ENCODE measurements at places on chromosomes 12 and 14.

- DNase-seq, result no peak
Observed at GRCh38 chr12:16348435-16349130, 1.1 kb downstream of the MGST1 start.

GRCh38 chr12:10722502-10722904 lies 620 bp downstream of the YBX3 start:
- peak; percentile 50 for DNase-seq

DNA sequence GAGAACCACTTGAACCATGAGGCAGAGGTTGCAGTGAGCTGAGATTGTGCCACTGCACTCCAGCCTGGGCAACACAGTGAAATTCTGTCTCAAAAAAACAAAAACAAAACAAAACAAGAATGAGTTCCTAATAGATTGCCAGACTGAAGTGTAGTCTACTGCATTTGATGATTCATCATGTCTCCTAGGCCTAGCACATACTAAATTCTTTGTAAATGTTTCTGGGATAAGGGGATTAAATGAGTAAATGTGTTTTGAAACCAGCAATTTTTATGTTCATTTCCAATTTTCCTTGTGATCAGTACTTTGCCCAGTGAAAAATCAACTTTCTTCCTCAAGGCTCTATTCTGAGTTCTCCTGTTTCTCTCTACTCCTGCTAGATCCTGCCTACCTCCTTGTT lies 2.9 kb upstream of the DYRK2 start:
- DNase-seq, result no peak

DNA sequence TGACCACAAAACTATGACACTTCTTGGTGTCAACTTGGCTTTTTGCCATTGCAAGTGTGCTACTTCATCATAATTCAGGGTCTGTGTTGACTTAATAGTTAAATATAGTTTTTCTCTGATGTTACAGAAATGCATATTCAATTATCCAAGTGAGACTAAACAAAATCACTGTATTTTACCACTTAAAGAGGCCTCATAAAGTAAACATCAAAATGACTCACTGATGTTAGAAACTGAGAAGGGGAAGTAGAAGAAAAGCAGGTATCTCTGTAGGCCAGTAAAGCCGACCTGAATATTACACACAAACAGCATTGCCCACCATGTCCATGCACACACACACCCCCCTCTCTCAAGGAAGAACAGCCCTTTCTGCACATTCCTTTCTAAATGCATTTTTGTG lies 55.4 kb downstream of the RPAP3 start:
- DNase-seq, result no peak

DNA sequence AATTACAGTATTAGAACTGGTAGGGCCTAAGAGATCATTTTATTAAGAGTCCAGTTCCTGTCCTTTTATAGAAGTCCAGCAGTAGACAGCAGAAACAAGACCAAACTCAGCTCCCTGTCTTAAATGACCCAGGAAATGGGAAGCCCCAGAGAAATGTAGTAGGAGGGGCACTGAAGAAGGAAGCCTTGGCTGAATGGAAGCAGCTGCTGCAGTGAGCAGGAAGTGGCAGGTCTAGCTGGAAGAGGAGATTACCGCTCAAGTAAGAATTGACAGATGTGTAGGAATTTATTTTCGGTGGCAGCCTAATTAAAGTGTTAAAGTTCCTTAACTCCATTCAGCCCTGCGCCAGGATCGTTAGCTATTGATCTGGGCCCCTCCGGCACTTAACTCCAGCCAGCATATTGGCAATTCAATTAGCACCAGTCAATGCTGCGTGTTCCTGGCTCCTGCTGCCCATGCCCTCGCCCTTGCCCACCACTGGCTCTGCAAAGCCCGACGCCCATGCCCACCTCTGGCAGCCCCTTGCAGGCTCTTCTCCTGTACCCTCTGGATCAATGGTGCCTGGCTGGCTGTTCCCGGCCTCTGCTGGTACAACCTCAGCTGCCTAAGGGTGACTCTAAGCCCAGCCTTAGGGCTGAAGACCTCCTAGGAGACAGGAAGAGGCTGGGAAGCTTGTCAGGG lies 21.1 kb downstream of the ZFHX2 start:
- DNase-seq, result no peak

- DNase-seq, result no peak
Observed at GRCh38 chr12:57190037-57190436, 26.6 kb upstream of the NXPH4 start.

DNA sequence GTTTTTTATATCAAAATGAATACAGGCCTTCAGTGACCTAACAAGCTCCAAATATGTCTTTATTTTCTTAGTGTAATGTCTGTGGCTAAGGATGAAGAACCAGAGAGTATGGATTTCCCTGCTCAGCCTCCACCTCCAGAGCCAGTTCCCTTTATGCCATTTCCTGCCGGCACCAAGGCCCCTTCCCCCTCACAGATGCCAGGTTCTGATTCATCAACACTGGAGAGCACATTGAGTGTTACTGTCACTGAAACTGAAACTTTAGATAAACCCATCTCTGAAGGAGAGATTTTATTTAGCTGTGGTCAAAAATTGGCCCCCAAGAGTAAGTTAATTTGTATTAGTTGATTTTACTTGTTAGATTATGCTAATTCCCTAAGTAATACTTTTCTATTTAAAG lies 61.0 kb downstream of the KIAA0586 start:
- DNase-seq, result no peak

DNA sequence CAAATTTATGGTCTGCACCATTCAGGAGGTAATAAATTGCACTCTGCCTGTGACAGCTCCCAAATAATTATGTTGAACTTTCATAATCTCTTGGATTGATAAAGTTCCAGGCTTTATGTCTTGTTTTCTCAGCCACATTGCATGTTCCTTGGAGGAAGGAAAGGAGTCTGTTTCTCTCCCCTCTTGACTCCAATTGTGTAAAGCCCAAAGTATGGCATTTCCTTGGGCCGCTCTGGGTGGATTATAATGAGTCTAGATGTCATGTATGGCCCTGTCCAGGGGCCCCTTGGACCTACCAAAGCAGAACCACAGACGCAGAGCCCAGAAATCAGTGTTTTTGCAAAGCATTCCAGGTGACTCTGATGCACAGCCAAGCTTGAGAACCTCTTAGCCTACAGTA lies 160.8 kb downstream of the KSR2 start:
- DNase-seq, result no peak

DNA sequence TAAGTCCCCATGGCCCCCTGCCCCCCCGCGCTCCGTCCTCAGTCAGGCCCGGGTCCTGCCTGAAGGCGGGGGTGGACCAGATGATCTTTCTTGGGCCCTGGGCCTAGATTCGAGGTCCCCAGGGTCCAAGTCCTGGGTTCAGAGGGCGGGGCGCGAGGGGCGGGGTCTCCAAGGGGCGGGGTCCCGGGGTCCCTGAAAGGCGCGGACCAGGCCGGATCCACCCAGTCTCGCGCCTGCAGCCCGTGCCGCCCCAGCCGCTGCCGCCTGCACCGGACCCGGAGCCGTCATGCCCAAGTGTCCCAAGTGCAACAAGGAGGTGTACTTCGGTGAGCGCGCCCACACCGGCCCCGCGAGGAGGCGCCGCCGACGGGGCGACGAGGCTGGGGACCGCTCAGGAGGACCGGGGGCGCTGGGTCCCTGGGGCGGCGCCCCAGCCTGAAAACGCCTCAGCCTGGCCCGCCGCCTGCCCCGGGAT lies 325 bp downstream of the CRIP1 start:
- DNase-seq, result no peak

DNA sequence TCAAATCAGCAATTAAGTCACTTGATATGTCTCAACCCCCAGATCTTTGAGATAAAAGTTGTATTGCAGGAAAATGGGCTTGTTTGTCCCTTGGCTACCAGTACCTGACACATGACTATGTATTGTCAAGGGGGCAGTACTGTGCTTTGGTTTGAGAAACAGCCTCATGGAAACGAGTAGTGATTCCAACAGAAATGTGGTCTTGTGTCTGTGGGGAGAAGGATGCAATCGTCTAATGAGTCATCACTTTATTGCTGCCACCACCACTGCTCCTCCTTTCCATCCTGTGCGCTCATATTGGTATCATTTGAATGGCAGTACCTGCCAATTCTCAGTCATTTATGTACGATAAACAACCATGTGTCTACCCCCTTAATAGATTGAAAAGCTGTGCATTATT lies 72.8 kb upstream of the ARHGAP5 start:
- DNase-seq, result no peak

DNA sequence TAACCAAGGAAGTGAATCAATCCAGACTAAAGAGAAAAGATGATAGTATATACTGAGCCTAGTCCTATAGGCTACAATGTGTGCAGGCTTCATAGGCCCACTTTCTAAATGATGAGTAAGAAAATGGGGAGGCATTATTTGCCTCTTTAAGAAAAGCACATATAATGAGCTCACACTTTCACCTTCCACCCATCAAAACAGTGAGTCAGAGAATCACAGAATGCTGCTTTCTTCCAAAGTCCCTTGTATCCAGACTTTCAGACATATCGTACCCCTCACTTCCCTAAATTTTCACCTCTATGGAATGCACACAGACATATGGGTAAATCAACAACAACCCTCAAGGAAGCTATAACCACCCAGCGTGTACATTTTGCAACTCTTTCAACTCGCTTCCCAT lies 286.4 kb upstream of the PRKD1 start:
- DNase-seq, result no peak
